RWPE1 (cell line): ENCODE measurements at places on chromosomes 11 and 22.

DNA sequence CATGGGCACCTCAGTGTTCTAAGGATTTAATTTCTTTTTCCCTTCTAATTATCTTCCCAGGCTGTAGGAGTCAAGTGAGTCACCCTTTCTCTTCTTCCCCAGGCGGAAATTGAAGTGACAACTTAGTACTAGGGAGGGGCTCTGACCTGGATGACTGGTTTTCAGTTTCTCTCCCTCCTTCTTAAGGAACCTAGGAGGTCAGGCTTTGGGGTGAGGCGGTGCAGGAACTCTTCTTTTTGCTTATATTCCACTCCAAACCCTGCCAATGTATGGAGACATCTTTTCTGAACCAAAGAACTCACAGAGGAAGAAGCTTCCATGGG lies 12.6 kb downstream of the ZDHHC5 start:
- peak; percentile 62 for DNase-seq

GRCh38 chr11:108494182-108494581 lies 4.0 kb downstream of the POGLUT3 start:
- no peak for DNase-seq

DNA sequence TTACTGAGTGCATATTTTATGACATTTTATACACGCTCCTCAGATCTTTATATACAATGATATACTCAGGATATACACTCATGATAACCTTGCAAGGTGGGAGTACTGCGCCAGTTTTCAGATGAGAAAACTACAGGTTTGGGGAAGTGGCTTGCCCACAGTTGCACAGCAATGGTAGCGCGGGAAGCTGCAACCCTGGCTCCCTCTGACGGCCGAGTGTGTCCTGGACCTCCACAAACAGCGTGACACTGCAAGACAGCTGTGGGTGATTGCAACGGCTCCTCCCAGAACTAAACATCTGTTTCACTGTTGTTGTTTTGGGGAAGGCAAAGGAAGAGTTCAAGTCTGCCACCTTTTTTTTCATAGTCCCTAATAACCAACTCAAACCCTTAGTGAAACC lies 47.0 kb downstream of the PACSIN2 start:
- DNase-seq, result no peak

GRCh38 chr11:63603180-63603518 lies 11.1 kb downstream of the PLAAT3 start:
- DNase-seq, result no peak

- no peak for DNase-seq
Measured at GRCh38 chr11:125426818-125427528, 69.1 kb downstream of the FEZ1 start.

DNA sequence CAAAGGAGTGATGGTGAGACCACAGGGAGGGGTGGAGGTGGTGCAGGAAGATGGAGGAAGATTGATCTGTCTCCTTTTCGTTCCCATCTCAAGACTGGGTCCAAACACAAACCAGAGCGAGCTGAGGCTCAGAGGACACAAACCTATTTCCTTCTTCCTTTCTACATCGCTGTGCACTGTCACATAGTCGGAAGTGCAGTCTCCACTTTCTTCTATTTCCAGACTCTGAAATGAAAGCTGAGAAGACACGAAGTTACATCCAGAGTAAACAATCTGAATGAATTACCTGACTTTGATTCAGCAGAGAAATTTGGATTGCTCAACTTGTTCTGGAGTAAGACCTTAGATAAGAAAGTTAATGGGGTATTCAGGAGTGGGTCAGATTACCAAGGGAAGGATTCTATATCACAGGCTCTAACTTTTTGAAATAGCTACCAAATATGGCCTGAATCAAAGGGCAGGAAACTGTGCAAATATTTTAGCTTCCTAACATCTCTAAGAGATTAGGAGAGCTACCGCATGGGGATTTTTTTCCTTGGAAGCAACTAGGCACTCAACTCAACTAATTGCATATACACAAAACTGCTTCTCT lies 14.4 kb downstream of the OVCH2 start:
- DNase-seq, result no peak

DNA sequence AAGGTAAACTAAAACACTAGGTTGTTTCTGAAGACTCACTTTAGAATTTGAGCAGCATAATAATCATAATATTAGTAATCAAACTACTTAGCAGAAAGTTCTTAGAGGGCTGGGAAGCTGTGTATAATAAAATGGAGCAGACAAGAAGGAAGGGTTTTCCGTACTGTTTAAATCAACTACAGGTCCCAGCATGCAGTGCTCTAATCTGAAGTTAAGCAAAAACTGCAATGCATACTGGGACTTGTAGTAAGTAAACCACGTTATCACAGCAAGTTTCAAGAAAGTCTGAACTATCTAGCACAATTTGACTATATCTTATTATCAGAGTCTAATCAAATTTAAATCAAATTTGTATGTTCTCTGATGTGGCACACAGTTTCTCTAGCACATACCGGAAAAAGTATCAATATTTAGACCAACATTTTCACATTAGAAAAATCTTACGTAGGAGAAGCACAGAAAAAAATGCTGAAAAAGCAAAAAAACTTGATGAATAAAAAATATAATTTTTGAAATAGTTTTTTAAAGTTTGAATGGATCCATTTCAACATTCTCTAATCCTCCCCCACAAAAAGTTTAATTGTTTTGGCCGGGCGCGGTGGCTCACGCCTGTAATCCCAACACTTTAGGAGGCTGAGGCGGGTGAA lies 8.2 kb downstream of the PHF21A start:
- peak; percentile 73 for DNase-seq

GRCh38 chr22:41523464-41524221 lies 20.6 kb downstream of the POLR3H start:
- DNase-seq, result no peak

DNA sequence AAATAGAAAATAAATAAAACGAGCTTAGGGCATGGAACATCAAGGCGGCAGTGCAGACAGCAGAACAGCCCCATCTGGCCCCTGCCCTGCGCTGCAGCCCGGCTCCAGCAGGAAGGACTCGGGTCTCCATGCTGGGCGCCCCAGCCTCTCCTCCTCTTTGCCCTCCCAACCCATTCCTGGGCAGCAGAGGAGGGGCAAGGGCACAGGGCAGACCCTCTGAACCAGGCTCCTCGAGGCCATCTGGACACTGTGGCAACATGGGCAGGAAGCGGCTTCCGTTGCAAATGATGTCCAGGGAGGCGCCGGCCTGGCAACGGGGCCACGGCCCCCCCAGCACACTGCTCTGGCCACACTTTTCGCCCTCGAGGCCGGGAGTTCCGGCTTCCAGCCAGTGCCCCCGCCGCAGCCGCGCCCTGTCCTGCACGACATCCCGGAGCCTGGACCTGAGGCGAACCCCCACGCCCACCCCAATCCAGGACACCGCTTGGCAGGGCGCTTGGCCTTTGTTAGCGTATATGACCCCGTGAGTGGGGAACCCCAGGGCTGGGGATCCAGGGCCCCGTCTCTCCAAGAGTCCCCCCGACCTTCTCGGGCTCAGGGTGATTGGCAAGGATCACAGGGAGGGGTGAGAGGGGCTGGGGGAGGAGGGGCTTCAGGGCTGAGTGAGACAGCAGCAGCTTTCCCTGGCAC lies 192.1 kb downstream of the IGLL1 start:
- no peak for DNase-seq

- no peak for DNase-seq
Measured at GRCh38 chr11:46162700-46163099, 41.4 kb upstream of the PHF21A start.

DNA sequence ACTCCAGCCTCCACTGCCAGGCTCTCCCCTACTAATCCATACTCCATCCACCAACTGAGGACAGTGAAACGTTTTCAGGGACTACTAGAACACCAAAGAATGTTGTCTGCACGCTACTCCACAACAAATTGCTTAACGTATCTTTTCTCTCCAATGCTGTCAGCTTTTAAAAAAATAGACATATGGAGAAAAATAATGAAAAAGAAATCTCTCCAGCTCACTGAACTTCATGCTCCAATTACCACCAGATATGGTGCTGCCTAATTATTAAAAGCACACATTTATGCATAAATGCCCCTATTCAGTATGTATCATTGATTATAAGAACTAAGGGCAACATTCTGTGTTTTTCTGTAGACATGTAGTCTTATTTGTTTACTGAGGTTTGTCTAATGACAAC lies 672.2 kb upstream of the ANO3 start:
- DNase-seq, result no peak

- no peak for DNase-seq
Measured at GRCh38 chr11:86737230-86737629, 63.1 kb upstream of the PRSS23 start.

- no peak for DNase-seq
Measured at GRCh38 chr11:80085563-80085962, 644.7 kb upstream of the TENM4 start.

DNA sequence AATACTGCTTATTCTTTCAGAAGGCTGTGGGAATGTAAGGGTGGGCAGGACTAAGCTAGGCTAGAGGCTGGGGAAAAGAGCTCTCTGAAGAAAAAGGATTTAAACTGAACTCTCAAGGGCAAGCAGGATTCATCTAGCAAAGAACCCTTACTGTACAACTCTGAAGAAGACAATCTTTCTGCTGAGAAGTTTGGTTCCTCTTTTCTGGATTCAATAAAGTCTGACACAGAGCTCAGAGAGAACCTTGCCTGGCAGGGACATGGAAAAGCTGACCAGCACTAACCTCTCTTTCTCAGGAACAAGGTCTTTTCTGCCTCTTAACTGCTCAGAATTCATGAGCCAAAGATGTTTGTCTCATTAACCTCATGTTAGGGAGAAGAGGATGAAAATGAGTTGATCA lies 388.4 kb upstream of the DDI1 start:
- DNase-seq, result no peak

DNA sequence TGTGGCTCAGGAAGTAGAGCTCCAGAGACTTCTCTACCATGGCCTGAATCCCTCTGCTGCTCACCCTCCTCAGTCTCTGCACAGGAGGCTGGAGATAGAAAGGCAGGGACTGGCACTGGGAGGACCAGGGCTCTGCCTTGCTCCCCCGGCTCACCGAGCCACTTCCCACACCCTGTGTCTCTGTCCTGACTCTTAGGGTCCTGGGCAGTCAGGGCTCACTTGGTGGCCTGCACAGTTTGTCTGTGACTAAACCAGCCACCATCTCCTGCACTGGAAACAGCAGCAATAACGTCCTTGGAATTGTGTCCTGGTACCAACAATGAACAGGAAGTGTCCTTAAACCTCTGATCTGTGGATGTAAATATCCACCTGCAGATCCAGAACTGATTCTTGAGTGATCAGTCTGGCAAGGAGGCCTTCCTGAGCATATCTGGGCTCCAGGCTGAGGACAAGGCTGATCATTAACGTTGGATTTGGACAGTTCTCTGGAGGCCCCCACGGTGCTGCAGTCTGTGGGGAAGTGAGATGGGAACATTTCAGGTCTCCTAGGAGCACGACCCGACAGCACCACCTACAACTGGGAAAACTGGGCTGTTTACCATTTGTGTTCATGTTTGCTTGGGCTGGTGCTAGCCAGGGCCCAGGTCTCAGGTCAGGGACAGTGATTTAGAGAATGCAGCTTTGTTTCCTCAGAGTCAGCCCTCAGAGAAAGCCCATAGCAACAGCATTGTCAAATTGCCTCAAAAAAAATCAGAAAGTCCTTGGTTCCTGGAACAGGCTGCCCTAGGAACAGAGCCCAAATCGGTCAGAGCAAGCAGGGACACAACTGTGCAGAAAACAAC lies 82.5 kb downstream of the ZNF280B start:
- DNase-seq, result no peak

DNA sequence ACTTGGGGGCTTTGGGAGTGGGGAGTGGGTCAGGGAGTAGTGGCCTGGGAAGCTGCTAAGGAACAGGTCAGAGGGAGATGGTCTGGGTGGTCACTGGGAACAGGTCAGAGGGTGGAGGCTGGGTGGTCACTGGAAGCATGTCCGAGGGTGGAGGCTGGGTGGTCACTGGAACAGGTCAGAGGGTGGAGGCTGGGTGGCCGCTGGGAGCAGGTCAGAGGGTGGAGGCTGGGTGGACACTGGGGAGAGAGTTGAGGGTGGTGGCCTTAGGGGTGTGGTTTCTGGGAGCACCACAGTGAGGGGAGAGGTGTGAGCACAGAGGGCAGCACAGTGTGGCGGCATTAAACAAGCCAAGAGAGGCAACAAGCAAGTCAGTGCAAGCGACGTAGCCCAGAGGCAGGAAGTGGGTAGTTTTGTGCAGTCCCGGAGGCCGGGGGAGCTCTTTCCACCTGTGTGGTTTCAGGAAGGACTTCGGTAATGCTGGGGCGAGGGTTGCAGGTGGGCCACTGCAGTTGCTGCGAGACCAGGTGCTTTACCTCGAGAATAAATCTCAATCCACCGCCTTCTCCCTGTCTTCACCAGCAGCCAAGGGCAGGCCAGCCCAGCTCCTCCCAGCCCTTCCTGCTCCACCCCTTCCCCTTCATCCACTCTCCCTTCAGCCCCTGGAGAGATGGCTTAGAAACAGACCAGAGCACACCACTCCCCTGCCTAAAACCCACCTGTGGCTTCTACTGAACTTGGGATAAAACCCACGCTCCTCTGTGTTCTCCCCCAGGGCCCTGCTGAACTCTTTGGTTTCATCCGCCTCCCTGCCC lies 3.2 kb upstream of the CACNA1I start:
- no peak for DNase-seq

- no peak for DNase-seq
Measured at GRCh38 chr22:45163099-45163450, 650 bp upstream of the NUP50 start.

DNA sequence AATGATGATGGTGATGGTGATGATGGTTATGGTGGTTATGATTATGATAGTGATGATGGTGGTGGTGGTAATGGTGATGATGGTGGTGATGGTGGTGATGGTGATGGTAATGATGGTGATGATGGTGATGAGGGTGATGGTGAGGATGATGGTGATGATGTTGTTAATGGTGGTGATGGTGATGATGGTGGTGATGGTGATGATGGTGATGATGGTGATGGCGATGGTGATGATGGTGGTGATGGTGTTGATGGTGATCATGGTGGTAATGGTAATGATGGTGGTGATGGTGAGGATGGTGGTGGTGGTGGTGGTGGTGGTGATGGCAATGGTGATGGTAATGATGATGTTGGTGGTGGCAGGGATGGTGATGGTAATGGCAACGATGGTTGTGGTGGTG lies 1222.5 kb downstream of the BRD1 start:
- no peak for DNase-seq

DNA sequence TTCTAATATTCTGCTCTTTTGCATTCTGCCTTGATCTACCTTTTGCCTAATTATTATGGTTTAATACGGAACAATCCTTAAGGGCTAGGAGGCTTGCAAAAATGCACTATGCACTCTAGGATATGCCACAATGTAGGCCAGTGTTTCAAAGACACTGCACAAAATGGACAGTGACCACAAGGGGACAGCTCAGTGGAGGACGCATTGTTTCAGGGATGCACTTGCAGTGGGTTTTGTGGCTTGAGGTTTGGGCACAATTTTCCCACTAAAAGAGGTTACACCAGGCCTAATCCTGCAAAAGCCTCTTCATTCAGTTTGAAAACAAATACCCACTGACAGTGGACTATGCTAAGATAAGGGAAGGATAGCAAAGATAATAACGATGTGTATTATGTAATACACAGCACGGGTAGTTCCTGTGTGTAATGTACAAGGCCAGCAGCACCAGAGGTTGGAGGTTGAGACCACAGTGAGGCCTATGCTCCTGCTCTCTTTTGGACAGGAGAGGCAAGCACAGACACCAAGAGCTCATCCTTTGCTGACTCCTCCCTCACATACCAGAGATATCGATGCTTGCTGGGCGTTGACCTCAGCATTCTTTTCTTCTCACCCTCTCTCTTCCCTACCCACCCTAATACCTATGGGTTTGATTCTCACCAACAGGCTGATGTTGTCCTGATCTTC lies 12.7 kb downstream of the MAP6 start:
- peak; percentile 34 for DNase-seq

GRCh38 chr11:96464700-96465307 lies 75.0 kb downstream of the JRKL start:
- peak; percentile 78 for DNase-seq

GRCh38 chr11:7381937-7382336 lies 103.4 kb upstream of the OLFML1 start:
- DNase-seq, result no peak
